ENCODE measurements at places on chromosomes 16 and 17.

DNA sequence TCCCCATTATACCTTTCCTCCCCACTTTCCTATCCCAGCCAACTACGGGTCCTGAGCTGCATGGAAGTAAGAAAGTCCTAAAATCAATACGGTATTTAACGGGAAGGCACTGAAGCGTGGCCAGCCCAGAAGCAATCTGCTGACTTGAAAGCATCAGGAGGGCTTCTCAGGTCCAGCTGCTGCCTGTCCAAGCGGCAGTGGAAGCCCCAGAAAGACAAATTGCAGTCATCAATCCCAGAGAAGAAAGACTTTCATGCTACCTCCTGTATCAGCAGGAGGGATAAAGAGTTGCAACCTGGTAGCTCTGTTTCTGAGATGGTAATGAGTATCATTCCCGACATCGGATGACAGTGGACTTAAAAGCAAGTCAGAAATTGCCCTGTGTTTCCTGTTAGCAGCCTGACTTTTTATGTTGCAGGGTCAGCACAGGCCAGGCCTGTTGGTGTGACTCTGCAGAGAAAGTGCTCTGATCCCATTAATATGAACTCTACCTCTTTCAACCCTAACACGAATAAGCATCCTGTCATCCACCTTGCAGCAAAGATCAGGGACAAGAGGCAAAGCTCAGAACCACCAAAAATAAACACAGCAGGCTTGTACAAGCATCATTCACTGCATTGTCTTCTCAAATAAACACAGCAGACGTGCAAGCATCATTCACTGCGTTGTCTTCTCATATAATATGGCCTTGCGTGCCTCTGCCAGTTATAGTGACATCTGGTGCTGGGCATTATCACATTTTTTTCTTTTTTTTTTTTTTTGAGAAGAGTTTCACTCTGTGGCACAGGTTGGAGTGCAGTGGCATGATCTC is 358.6 kb upstream of the CDH11 start:
- H3K4me3 ChIP-seq = no peak overlapping the region
- DNase-seq = no peak
- no peaks in the 10 kb centered on the region for H3K27me3 ChIP-seq

GRCh38 chr17:14119546-14119945 is 50.2 kb downstream of the COX10 start:
- no peak for DNase-seq
- H3K27ac ChIP-seq = no peak overlapping the region
- H3K4me3 ChIP-seq = no peak overlapping the region
- no peaks in the 10 kb centered on the region for H3K27me3 ChIP-seq
- H3K4me1 ChIP-seq = no peaks in the 10 kb centered on the region

DNA sequence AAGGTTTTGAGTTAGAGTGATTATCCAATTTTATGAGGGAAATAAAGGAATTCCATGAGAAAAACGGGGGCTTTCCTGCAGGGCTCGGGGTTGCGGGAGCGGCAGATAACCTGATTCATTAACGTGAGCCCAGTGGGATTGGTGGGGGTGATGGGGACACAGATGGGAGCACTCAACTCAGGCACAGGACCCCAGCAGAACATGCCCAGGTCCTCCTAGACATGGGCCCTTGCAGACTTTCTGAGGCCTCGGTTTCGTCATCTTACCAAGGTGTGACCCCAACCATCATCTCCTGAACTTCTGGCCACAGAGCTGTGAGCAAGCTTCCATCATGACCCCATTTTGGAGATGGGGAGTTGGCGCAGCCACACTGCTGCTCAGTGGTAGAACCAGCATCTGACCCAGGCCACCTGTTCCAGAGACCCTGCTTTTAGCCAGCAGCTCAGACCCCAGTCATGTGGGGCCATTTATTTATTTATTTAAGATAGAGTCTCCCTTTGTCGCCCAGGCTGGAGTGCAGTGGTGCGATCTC is 22.3 kb downstream of the CARHSP1 start:
- no peak for DNase-seq
- no peak overlapping the region for H3K4me3 ChIP-seq
- no peaks in the 10 kb centered on the region for H3K27me3 ChIP-seq
- no peak overlapping the region for H3K27ac ChIP-seq
- H3K4me1 ChIP-seq = peaks cover 34% of the 10 kb centered on the region

- H3K4me1 ChIP-seq = no peaks in the 10 kb centered on the region
- no peak within 1 kb of the TSS for H3K27ac ChIP-seq
- peak; percentile 81 for DNase-seq
- no peaks in the 10 kb centered on the region for H3K36me3 ChIP-seq
- H3K27me3 ChIP-seq = peaks cover 79% of the 10 kb centered on the region
These were observed at the start of gene NEUROD2 for GRCh38 chr17:39607851-39608130. TSS of gene NEUROD2 (minus strand) at chr17:39607920. CDS start at chr17:39606599, 1,321 bp downstream.

- DNase-seq = no peak
- H3K4me1 ChIP-seq = peaks cover 8% of the 10 kb centered on the region
- H3K36me3 ChIP-seq = no peaks in the 10 kb centered on the region
- H3K27me3 ChIP-seq = no peaks in the 10 kb centered on the region
- no peak overlapping the region for H3K27ac ChIP-seq
These were observed 18.4 kb upstream of the BAIAP2 start for GRCh38 chr17:81016575-81016974.

- H3K27ac ChIP-seq = no peak overlapping the region
- no peaks in the 10 kb centered on the region for H3K27me3 ChIP-seq
- peaks cover 14% of the 10 kb centered on the region for H3K36me3 ChIP-seq
- H3K4me1 ChIP-seq = peaks cover 16% of the 10 kb centered on the region
- no peak overlapping the region for H3K4me3 ChIP-seq
These were observed 144.1 kb upstream of the KCNJ18 start for GRCh38 chr17:21548236-21548635.

DNA sequence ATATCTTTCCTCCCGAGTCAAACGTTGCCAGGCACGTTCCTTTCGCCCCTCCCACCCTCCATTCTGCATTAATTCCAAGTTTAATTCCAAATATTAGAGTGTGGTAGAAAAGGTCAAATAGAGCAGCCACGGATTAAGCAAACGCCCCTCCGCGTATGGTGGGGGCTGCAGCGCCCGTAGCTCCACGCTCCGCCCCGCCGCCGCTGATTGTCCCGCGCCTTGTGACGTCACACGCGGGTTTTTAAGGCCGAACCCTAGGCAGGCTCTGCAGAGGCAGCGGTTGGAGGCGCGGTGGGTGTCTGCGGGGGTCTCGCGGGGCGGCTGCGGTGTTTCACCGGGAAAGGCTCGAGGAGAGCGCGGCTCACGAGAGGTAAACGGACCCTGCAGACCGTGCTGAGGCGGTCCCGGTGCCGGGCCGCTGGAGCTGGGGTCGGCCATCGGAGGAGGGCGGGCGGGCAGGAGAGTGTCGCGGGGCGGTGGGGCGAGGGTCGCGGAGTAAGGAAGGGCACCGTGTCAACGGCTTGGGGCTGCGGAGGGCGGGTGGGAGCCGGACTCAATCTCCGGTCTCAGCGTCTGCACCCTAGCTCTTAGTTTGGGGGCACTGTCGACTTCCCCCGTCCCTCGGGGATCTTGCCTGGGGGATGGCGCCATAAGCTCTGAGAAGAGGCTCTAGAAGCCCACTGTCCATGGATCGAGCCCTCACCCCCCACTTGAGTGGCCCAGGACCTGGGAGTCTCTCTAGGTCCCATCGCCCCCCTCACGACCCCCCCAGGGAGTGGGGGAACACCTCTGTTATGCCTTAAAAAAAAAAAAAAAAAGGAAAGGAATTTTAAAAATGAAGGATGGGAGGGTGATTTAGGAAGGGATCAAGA is at the start of gene ARL4D:
Gene ARL4D, plus strand, starts transcription at position 270 of the 872 bp plus-strand sequence. CDS start 740 bp downstream, outside the sequence.
- DNase-seq = peak; percentile 93
- H3K4me3 ChIP-seq = peak within 1 kb of the TSS; percentile 89
- peaks cover 5% of the 10 kb centered on the region for H3K36me3 ChIP-seq
- H3K27me3 ChIP-seq = no peaks in the 10 kb centered on the region
- H3K27ac ChIP-seq = peak within 1 kb of the TSS; percentile 96

- H3K4me1 ChIP-seq = peaks cover 20% of the 10 kb centered on the region
- no peak for DNase-seq
- no peak overlapping the region for H3K27ac ChIP-seq
- peaks cover 10% of the 10 kb centered on the region for H3K36me3 ChIP-seq
- H3K27me3 ChIP-seq = no peaks in the 10 kb centered on the region
- H3K4me3 ChIP-seq = no peak overlapping the region
These were observed 2.5 kb upstream of the MRPS23 start for GRCh38 chr17:57852092-57852954.

DNA sequence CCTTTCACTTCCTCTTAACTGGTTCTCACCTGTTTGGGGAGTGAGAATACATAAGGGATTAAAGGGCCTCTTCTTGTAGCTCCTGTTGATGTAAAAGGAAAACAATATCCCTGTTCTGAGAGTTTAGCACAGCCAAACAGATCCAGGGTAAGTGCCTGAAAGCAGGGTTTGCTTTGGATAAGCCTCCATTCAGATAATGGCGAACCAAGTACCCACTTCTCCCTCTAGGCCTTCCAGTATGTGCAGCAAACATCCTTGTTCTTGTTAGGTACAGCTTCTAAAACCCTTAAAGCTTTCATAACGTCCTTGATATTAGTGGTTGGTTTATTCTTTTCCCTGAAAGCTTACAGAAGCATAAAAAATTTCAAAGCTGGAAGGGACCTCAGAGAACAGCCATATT is 130.6 kb upstream of the DNAH9 start:
- H3K4me1 ChIP-seq = no peaks in the 10 kb centered on the region
- DNase-seq = no peak

DNA sequence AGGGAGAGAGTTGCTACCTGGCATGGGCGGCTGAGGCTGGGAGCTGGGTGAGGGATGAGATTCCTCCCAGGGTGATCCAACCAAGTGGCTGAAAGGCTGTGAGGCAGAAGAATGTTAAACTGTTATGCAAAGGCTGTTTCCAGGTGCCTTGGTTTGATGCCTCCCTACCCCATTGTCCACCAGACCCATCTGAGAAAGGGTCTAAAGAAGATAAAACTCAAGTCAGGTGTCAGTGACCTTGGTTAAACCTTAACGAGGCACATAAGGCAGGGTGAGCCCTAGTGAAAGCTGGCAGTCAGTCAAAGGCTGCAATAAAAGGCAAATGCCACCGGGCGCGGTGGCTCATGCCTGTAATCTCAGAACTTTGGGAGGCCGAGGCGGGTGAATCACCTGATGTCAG is 23.8 kb downstream of the LDHD start:
- H3K4me3 ChIP-seq = no peak overlapping the region
- no peak overlapping the region for H3K27ac ChIP-seq
- no peaks in the 10 kb centered on the region for H3K4me1 ChIP-seq
- H3K36me3 ChIP-seq = peaks cover 6% of the 10 kb centered on the region
- no peaks in the 10 kb centered on the region for H3K27me3 ChIP-seq

DNA sequence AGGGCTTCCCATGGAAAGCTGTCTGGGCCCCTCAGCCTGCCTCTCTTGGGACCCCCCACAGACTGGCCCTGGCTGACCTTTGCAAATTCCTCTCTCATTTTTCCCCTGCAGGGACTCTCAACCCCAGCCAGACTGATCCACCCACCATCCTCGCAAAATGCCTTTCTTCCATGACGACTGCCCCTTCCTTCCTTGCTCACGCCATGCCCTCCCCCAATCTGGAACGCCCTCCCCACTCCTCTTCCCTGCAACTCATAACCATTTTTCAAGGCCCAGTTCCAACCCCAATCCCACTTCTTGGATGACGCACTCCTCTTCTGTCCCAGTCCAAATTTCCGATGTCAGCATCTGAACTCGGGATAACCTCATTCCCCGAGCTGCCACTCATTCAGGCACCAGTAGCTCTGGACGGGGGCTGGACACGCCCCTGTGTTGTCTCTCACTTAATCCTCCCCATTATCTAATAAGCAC is 1.3 kb upstream of the DNAI2 start:
- no peak overlapping the region for H3K4me3 ChIP-seq
- peak; percentile 84 for DNase-seq
- H3K27me3 ChIP-seq = peaks cover 17% of the 10 kb centered on the region
- H3K27ac ChIP-seq = no peak overlapping the region

- DNase-seq = no peak
- H3K4me1 ChIP-seq = peaks cover 8% of the 10 kb centered on the region
- no peaks in the 10 kb centered on the region for H3K36me3 ChIP-seq
- H3K4me3 ChIP-seq = no peak overlapping the region
- no peaks in the 10 kb centered on the region for H3K27me3 ChIP-seq
These were observed 459.9 kb upstream of the MAF start for GRCh38 chr16:80060470-80060869.

Measured in osteoblast (primary cell).